ENCODE measurements at places on chromosomes 4 and X.

GRCh38 chrX:78119521-78120227, 15.6 kb downstream of the PGK1 start:
- DNase-seq = no peak

- DNase-seq = no peak
Observed at GRCh38 chrX:14670819-14671218, 141.5 kb downstream of the GLRA2 start.

- DNase-seq = no peak
Observed at GRCh38 chrX:120001787-120002186, 58.2 kb upstream of the NKAP start.

GRCh38 chr4:80094191-80094590, 21.2 kb upstream of the ANTXR2 start:
- no peak for DNase-seq

GRCh38 chr4:145554691-145555090, 64.5 kb upstream of the MMAA start:
- no peak for DNase-seq

- no peak for DNase-seq
Observed at GRCh38 chr4:147768113-147768512, 36.2 kb downstream of the ARHGAP10 start.

DNA sequence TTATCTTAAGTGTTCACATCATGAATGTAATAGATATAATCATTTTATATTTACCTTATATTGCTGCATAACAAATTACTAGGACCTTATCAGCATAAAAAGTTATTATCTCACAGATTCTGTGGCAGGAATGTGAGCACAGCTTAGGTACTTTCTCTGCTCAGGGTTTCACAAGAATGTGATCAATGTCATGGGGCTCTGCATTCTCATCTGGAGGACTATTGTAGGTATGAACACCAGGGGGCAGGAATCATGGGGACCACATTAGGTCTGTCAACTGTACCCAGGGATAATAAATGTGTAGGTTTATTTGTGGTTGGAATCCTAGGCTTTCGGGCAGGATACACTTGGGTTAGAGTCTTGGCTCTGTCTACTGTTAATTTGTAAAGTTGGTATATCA, 519.2 kb downstream of the ARAP2 start:
- no peak for DNase-seq

- DNase-seq = no peak
Observed at GRCh38 chr4:116346750-116347149, 738.6 kb downstream of the TRAM1L1 start.

DNA sequence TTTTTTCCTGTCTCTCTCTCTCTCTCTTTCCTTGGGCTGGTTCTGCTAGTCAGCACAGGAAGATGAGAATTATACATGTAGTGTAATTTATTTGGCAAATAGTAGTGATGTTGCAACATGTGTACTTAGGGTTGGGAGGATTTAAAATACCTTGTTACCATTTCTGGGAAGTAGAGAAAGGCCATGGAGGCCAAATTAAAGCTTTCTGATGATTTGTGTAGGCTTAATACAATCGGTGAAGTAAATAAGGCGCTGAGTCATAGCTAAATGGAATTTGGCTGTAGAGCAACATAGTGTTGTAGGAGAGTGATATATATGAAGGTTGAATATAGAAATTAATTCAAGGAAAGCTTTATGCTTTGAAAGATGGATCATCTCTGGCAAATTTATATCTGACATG, 295.3 kb downstream of the GRID2 start:
- no peak for DNase-seq

- no peak for DNase-seq
Observed at GRCh38 chr4:113170115-113170804, 120.8 kb downstream of the ANK2 start.

Data from stimulated activated CD8-positive, alpha-beta memory T cell treated with anti-CD3 and anti-CD28 coated beads, Interleukin-15, amount 100 ng/mL, for 24 hours (primary cell).